ENCODE measurements at places on chromosomes 6 and 20.

GRCh38 chr6:157825243-157825904 is 2.3 kb downstream of the SNX9 start:
- DNase-seq, result no peak

GRCh38 chr6:67493682-67494081 is 1141.4 kb upstream of the ADGRB3 start:
- no peak for DNase-seq

DNA sequence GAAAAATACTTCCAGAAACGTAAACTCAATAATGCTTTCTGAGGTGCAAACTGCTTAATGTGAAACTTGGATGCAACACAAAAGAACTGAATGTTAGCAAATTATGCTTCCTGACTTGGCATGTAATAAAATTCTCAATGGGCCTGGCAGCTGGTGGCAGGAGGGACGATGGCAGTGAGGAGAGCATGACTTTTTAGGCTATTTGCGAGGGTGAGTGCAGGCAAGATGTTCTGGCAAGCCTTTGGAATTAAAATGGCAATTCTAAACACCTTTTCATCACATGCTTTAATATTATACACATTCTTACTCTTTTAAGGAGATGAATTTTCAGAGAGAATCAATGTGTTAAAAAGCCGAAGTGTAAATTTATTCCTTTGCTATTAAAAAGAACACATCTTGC is 224.8 kb upstream of the CDH4 start:
- DNase-seq, result no peak

- no peak for DNase-seq
Observed at GRCh38 chr6:41135062-41135832, 18.9 kb downstream of the TREML1 start.

DNA sequence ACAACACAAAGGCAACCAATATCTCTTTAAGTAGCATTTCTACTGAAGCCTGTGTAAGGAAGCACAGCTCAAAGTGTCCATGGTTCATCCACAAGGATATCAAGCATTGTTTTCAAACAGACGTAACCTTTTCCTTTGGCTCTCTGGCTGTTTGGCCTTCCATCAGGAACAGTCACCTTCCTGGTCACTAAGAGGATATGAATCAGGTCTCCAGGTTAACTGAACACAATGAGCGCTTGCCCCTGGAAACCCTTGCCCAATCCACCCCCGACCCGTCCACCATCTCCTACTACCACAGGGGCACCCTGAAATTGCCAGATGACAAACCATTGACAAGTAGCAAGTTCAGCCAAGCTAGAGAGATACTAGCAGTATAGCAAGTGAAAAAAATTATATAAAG is 114.4 kb upstream of the COL21A1 start:
- DNase-seq, result no peak

DNA sequence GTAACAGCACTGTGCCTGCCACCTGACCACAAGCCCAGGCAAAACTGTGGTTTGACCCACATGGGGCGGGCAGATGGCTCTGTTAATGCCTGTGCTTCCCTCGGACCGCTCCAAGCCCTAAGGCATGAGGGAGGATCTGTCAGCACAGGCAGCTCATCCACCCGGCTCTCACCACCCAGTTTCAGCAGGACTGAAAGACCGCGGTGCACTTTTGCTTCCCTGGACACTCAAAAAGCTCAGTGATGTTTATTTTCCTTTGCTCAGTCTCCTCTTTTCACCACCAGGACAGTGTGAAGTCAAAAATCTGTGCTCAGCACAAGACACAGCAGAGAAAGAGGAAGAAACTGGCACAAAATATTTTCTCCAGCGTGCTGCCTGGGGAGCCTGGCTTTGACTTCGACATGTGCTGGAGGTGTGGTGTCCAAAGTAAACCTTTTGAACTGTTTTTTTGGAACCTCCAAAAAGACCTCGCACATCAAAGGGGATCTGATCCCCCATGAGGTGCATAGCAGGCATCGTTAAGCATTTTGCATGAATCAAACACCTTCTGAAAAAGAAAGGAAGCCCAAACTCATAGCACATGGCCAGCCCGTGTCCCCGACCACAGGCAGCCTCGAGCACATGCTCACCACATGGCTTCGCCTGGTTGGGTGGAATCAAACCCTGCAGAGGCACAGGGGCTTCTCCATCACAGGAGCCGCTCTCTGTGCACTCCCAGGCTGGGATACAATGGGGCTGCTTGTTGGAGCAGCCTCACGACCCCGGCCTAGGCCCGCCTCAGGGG is 441.7 kb upstream of the JARID2 start:
- no peak for DNase-seq

GRCh38 chr20:25046181-25046641 is 11.7 kb downstream of the ACSS1 start:
- no peak for DNase-seq

- DNase-seq, result no peak
Observed at GRCh38 chr6:119301429-119301828, 48.1 kb downstream of the MAN1A1 start.

GRCh38 chr6:136890986-136891385 is 31.1 kb upstream of the SLC35D3 start:
- no peak for DNase-seq

DNA sequence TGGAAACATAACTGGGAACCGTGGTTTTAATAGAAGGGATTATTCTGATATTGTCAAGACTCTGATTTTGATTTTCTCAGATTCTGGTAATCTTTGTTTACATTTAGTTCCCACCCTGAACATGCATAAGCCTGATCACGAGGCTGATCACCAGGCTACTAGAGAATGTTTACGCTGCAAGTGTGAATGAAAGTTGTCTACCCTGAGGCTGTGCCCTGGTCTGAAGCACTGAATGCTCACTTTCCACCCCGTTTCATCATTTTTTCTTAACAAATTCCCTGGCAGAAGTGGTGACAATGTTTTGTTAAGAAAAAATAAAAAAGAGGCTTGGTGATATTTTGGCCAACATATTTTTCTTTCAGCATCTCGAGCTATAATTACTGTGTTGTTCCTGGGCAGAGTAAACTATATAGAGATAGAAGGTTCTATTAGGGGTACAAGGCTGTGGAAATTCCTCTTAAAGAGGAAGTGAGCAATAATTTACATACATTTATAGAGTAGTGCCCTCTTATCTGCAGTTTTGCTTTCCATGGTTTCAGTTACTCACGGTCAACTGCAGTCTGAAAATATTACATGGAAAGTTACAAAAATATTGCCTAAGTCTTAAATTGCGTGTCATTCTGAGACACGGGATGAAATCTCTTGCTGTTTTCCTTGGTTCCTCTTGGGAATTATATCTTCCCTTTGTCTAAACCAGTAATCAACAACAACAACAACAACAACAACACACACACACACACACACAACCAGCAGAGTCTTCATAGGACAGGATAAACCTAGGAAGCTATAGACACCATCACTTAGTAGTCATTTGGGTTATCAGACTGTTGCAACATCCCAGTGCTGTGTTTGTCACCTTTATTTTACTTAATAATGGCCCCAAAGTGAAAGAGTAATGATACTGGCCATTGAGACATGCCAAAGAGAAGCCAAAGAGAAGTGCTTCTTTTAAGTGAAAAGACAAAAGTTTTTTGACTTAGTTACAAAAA is 566.6 kb upstream of the CITED2 start:
- DNase-seq, result peak; percentile 19

GRCh38 chr6:15369838-15370237 is 124.0 kb downstream of the JARID2 start:
- DNase-seq, result no peak

DNA sequence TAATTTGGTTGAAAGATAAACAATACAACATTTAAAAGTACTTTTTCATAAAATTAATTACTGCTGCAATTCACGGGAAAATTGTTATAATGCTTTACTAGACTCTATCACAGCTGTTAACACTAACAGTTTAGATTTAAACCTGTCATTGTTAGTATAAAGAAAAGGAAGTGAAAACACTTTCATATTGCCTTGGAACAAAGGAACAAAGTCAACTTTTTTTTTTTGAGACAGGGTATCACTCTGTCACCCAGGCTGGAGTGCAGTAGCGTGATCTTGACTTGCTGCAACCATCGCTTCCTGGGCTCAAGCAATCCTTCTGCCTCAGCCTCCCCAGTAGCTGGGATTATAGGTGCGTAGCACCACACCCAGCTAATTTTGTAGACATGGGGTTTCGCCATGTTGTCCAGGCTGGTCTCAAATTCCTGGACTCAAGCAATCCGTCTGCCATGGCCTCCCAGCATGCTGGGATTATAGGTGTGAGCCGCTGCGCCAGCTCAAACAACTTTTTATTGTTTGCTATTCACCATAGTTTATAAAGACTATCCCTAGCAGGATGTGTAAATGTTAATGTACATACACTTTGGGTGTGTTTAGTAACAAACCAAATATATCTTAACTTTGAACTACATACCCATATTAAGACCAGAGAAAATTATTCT is 22.1 kb downstream of the SLC35A1 start:
- no peak for DNase-seq

DNA sequence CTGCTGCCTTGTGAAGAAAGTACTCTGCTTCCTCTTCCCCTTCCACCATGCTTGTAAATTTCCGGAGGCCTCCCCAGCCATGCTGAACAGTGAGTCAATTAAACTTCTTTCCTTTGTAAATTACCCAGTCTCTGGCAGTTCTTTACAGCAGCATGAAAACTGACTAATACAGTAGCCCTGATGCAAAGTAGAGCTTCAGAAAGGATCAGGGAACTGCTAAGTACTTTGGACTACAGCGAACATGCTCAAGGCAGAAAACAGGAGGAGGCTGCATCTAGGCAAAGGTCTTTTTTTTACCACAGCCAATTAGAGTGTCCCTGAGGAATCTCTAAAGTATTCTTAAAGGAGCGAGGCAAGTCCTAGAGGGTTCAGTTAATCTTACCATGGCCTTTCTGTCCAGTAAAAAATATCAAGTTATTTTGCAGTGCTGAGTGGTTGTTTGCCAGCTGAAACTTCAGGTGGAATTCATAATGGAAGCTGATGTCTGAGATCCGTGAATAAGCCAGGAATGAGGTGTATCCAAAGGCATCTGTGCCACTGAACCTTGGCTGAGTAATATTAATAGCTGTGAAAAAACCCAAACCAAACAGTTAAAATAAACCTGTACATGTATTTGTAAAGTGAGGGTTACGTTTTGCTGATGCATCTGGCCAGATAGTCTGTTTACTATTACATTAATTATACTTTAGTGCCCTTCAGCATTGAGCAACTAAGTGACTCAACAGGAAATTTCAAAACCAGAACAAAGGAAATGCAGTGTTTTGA is 170.4 kb downstream of the PHF3 start:
- no peak for DNase-seq

DNA sequence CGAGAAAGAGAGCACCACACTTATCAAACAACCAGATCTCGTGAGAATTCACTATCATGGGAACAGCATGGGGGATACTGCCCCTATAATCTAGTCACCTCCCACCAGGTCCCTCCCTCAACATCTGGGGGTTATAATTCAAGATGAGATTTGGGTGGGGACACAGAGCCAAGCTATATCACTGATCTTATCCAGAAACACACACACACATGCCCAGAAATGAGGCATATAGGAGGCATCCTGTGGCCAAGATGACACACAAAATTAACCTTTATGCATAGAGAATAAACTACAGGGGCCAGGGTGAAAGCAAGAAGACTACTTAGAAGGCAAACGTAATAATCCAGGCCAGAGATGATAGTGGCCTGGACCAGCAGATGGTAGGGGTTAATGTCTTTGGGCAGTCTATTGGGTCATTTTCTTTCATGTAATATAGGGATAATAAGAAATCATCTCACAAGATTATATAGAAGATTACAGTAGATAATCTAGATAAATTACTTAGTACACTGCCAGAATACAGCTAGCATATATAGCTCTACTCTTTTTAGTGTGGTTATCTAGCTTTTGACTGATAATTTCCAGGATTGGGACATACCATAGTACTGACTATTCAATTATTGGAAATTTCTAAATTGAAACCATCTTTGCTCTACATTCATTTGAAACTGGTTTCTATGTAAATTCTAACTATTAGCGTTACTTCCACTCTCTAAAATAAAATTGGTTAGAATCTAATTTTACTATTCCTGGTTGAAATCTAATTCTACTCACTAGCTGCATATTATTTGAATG is 20.0 kb downstream of the RNF144B start:
- DNase-seq, result no peak

DNA sequence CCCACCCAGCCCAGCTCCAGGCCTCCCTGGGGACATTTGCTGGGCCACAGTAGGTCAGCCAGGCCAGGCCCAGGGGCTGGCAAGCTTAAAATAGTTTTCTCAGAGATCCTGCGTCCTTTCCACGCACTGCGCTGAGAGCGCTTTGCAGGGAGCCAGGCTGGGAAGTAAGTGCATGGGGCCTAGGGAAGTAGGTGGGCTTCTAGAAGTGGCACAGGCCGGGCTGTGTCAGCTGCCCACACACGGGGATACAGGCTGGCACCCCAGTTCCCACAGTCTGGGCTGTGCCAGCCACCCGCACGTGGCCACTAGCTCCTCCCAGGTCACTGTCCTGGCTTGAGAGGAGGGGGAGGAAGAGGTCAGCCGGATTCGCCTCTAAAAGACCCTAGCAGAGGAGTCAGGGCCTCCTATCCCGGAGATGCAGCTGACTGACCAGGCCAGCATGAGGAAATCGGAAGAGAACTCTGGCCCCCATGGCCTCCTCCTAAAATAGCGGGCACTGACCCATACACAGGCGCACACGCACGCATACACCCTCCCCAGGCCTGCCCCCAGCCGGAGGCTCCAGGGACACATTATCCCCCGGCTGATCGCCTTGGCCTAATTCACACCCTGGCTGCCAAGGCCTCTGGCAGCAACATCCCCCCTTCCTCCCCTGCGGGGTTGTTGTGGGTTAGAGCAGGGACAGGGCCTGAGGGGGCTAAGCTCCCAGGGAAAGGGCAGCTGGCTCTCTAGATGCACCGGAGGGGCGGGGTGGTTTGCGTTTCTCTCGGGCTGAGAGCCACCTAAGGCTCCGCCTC is 5.4 kb downstream of the SLCO4A1 start:
- DNase-seq, result no peak

- DNase-seq, result no peak
Observed at GRCh38 chr20:38724626-38725147, 401 bp downstream of the SLC32A1 start.

- no peak for DNase-seq
Observed at GRCh38 chr6:142458836-142459235, 157.0 kb downstream of the ADGRG6 start.

DNA sequence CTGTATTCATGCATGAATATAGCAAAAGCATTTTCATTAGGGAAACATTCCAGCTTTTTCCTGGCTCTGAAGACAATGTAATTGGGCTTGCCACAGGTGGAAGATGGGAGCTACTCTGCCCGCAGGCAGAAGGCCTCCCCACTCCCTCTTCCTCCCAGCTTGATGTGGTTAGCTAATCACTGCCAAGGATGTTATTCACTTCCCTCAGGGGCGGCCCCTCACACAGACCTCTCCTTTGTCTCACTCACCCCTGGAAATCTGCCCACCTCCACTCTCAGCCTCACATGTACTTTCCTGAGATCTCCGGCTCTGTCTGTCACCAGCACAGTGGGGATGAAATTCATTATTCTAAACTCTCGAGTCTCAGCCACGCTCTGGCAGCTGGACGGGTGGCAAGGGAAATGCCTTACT is 100.7 kb downstream of the ANKRD60 start:
- DNase-seq, result no peak

All from GM12864 (cell line).